Central memory CD8-positive, alpha-beta T cell (primary cell): ENCODE measurements at places on chromosomes 13 and 19.

DNA sequence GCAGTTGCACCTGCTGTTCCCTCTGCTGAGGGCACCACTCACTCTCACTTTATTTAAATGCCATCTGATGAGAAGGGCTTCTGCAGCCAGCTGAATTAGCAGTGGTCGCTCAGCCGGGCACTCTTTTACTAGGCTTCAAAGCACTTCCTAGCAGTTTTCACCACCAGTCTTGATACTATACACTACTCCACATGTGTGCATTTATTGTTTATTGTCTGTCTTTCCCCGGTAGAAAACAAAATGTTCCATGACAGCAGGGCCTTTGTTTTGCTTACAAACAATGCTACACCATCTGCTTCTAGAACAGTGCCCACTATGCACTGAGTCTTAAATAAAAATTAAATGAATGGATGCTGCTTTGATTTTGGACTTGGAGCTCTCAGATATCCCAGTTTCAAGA, 404.9 kb downstream of the FGF14 start:
- no peaks in the 10 kb centered on the region for H3K4me1 ChIP-seq
- no peaks in the 10 kb centered on the region for H3K36me3 ChIP-seq
- no peaks in the 10 kb centered on the region for H3K27me3 ChIP-seq
- H3K27ac ChIP-seq = no peak overlapping the region

- DNase-seq = no peak
- peaks cover 14% of the 10 kb centered on the region for H3K36me3 ChIP-seq
Observed at GRCh38 chr19:14139944-14140343, 3.6 kb upstream of the ASF1B start.

GRCh38 chr19:49629659-49630058, 10.3 kb downstream of the RRAS start:
- no peak overlapping the region for H3K27ac ChIP-seq
- H3K4me1 ChIP-seq = no peaks in the 10 kb centered on the region
- no peaks in the 10 kb centered on the region for H3K27me3 ChIP-seq
- no peak for DNase-seq
- H3K4me3 ChIP-seq = no peak overlapping the region

DNA sequence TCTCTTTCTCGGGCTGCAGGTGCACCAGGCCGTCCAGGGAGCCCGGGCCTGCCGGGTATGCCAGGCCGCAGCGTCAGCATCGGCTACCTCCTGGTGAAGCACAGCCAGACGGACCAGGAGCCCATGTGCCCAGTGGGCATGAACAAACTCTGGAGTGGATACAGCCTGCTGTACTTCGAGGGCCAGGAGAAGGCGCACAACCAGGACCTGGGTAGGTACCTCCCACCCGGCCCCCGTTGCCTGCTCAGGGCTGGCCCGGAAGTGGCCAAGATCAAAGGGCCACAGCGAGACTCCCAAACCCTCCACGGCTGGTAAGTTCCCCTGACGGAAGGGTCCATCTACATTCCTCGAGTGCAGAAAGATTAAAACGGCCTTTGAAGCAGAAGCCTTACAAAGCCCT, 55.1 kb downstream of the RAB20 start:
- H3K27ac ChIP-seq = no peak overlapping the region
- peaks cover 35% of the 10 kb centered on the region for H3K27me3 ChIP-seq
- no peaks in the 10 kb centered on the region for H3K4me1 ChIP-seq

DNA sequence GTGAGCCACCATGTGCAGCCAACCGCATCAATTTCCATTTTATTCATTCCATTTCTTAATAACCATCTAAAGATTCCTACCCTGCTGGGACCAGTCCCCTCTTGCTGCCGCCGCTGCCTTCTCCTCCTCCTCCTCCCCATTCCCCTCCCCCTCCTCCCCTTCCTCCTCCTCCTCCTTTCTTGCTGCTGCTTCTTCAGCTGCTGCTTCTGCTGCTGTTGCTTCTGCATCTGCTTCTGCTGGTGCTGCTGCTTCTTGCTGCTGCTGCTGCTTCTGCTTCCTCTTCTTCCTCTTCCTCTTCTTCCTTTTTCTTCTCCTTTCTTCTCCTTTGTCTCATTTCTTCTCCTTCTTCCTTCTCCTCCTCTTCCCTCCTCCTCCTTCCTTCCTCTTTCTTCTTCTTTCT, 20.0 kb upstream of the SPRYD7 start:
- H3K27ac ChIP-seq = no peak overlapping the region
- no peaks in the 10 kb centered on the region for H3K4me1 ChIP-seq
- peaks cover 45% of the 10 kb centered on the region for H3K27me3 ChIP-seq
- no peak for DNase-seq

GRCh38 chr13:50916701-50917184, 7.2 kb downstream of the RNASEH2B start:
- H3K4me1 ChIP-seq = peaks cover 59% of the 10 kb centered on the region
- peaks cover 1% of the 10 kb centered on the region for H3K36me3 ChIP-seq
- no peak for DNase-seq
- H3K4me3 ChIP-seq = peak overlapping the region; percentile 59
- no peaks in the 10 kb centered on the region for H3K27me3 ChIP-seq

- no peak for DNase-seq
- no peaks in the 10 kb centered on the region for H3K27me3 ChIP-seq
- H3K4me3 ChIP-seq = no peak overlapping the region
- no peaks in the 10 kb centered on the region for H3K4me1 ChIP-seq
- H3K36me3 ChIP-seq = no peaks in the 10 kb centered on the region
- H3K27ac ChIP-seq = no peak overlapping the region
Observed at GRCh38 chr13:35179494-35179893, 237.4 kb downstream of the NBEA start.

GRCh38 chr13:106551350-106551749, 15.9 kb upstream of the EFNB2 start:
- DNase-seq = no peak
- peak overlapping the region; percentile 9 for H3K27ac ChIP-seq
- H3K4me1 ChIP-seq = peaks cover 58% of the 10 kb centered on the region

- H3K36me3 ChIP-seq = peaks cover 2% of the 10 kb centered on the region
- H3K4me3 ChIP-seq = no peak overlapping the region
- no peak for DNase-seq
- no peak overlapping the region for H3K27ac ChIP-seq
Observed at GRCh38 chr13:24202215-24202614, 41.7 kb downstream of the SPATA13 start.

DNA sequence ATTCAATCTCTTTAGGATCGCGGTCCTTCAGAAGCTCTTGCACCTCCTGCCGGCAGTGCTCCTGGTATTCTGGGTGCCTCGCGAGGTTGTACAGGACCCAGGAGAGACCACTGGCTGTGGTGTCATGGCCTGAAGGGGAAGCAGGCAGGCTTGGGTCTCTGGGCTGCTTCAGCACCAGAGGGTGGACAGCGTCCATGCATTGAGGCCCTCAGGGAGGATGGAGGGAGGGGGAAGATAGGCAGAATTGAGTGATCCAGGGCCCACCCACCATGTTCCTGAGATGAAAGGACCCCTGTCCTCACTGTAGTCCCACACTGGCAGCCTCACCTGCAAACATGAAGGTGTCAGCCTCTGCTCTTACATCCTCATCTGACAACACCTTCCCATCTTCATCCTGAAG, 17.9 kb upstream of the OR10H5 start:
- peaks cover 61% of the 10 kb centered on the region for H3K27me3 ChIP-seq
- H3K4me3 ChIP-seq = no peak overlapping the region
- H3K27ac ChIP-seq = no peak overlapping the region
- no peak for DNase-seq

DNA sequence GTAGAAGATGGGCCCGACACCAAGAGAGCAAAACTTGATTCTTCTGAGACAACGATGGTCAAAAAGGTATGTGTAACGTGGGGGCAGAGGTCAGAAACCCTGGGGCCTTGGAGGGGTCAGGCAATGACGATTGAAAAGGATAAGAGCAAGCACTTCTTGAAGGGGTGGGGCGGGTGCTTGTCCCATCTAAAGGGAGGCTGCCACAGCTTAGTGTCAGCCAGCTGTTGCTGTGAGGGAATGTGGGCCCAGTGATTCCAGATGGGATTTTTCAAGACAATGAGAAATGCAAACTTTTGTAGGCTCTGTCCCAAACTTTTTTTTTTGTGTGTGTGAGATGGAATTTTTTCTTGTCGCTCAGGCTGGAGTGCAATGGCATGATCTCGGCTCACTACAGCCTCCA, 24.5 kb downstream of the SAE1 start:
- no peak for DNase-seq
- peaks cover 39% of the 10 kb centered on the region for H3K4me1 ChIP-seq
- peak overlapping the region; percentile 47 for H3K4me3 ChIP-seq
- H3K27ac ChIP-seq = peak overlapping the region; percentile 10

DNA sequence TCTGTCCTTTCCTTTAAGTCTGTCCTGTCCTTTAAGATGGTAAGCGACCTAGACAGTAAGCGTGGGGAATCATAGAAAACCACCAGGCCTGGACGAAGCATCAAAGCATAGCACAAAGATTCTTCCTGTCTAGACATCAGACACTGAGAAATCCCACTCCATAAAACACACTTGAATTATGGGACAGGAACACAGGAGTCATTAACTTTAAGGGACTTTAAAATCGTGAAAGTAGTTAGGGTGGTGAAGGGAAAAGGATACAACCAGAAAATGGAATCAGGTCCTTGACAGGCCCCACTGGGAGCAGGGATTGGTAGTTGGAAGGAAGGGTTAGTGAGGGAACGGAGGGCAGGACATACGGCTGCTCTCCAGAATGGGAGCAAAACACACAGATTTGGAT, 31.6 kb upstream of the C1QTNF9 start:
- no peak overlapping the region for H3K4me3 ChIP-seq
- DNase-seq = no peak
- peak overlapping the region; percentile 63 for H3K27ac ChIP-seq
- H3K4me1 ChIP-seq = peaks cover 78% of the 10 kb centered on the region
- no peaks in the 10 kb centered on the region for H3K27me3 ChIP-seq
- H3K36me3 ChIP-seq = peaks cover 33% of the 10 kb centered on the region

DNA sequence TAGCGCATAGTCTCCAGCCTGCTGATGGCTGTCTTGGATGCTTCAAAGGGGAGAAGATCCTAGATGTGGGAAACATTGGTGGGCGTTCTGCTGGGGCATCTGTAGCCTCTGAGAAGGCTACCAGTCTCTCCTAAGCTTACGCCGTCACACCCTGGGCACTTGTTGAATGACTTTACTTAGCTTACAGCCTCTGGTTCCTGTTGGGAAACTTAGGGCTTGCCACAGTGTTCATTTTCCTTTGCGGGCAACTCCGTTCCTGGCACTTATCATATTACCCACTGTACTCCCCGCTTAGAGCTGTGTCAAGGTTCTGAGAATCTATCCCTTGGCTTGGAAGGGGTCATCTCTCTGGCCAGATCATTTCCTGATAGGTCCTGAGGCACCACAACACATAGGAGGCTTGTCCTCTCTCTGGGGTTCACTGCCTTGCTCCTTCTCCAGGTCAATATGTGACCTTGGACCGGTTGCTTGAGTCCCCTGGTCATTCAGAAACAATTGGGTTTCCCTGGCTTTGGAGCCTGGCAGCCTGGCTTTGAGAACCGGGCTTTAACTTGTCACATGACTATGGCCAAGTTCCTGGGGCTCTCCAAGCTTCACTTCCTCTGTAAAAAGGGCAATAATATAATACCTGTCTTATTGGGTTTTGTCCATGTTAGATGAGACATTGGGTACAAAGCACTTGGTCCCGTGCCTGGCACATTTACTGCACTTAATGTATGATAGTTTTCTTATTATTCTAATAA, 20.5 kb upstream of the ALOX5AP start:
- no peaks in the 10 kb centered on the region for H3K27me3 ChIP-seq
- no peak overlapping the region for H3K27ac ChIP-seq
- DNase-seq = no peak
- H3K4me1 ChIP-seq = peaks cover 9% of the 10 kb centered on the region
- no peaks in the 10 kb centered on the region for H3K36me3 ChIP-seq

DNA sequence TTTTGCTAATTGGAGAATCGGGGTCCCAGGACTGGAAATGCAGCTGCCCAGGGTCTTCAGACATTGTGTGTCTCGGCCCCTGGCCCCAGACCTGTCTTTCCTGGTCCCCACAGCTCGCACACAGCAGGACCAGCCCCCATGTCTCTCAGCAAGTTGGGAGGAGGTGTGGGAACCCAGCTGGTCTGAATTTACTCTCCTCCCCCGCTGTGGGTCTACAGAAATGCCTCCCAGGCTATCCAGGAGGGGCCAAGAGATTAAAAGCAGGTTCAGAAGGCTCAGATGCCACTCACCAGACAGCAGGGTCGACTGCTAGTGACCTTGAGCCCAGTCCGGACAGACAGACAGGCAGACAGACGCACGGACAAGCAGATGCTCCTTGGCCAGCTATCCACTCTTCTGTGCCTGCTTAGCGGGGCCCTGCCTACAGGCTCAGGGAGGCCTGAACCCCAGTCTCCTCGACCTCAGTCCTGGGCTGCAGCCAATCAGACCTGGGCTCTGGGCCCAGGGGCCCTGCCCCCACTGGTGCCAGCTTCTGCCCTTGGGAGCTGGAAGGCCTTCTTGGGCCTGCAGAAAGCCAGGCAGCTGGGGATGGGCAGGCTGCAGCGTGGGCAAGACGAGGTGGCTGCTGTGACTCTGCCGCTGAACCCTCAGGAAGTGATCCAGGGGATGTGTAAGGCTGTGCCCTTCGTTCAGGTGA, at the start of gene DAND5:
Gene DAND5 (plus strand): TSS at position 285 of the 697 bp plus-strand sequence. CDS start 85 bp downstream, at position 370.
- H3K4me1 ChIP-seq = peaks cover 6% of the 10 kb centered on the region
- H3K4me3 ChIP-seq = no peak within 1 kb of the TSS
- no peak within 1 kb of the TSS for H3K27ac ChIP-seq
- H3K36me3 ChIP-seq = peaks cover 4% of the 10 kb centered on the region
- H3K27me3 ChIP-seq = no peaks in the 10 kb centered on the region

- H3K27me3 ChIP-seq = peaks cover 53% of the 10 kb centered on the region
- no peaks in the 10 kb centered on the region for H3K4me1 ChIP-seq
- H3K27ac ChIP-seq = no peak overlapping the region
- DNase-seq = no peak
- H3K4me3 ChIP-seq = no peak overlapping the region
Observed at GRCh38 chr13:94968040-94968756, 255.9 kb upstream of the SOX21 start.

- peaks cover 60% of the 10 kb centered on the region for H3K4me1 ChIP-seq
- no peak for DNase-seq
- no peak overlapping the region for H3K27ac ChIP-seq
- no peak overlapping the region for H3K4me3 ChIP-seq
- no peaks in the 10 kb centered on the region for H3K27me3 ChIP-seq
Observed at GRCh38 chr19:54156490-54156889, 3.0 kb downstream of the LENG1 start.

GRCh38 chr19:54551293-54551692, 22.3 kb upstream of the LILRA2 start:
- H3K36me3 ChIP-seq = peaks cover 3% of the 10 kb centered on the region
- H3K4me3 ChIP-seq = peak overlapping the region; percentile 23
- no peak for DNase-seq
- peaks cover 13% of the 10 kb centered on the region for H3K4me1 ChIP-seq
- no peak overlapping the region for H3K27ac ChIP-seq
- peaks cover 14% of the 10 kb centered on the region for H3K27me3 ChIP-seq
